ENCODE measurements at places on chromosomes 16 and 17.

GRCh38 chr16:87790292-87791100, 24.7 kb upstream of the KLHDC4 start:
- no peak for DNase-seq

GRCh38 chr16:4958510-4959438, 644 bp downstream of the SEC14L5 start:
- DNase-seq, result no peak

GRCh38 chr17:49787884-49788477, 500 bp upstream of the KAT7 start:
- peak; percentile 20 for DNase-seq

DNA sequence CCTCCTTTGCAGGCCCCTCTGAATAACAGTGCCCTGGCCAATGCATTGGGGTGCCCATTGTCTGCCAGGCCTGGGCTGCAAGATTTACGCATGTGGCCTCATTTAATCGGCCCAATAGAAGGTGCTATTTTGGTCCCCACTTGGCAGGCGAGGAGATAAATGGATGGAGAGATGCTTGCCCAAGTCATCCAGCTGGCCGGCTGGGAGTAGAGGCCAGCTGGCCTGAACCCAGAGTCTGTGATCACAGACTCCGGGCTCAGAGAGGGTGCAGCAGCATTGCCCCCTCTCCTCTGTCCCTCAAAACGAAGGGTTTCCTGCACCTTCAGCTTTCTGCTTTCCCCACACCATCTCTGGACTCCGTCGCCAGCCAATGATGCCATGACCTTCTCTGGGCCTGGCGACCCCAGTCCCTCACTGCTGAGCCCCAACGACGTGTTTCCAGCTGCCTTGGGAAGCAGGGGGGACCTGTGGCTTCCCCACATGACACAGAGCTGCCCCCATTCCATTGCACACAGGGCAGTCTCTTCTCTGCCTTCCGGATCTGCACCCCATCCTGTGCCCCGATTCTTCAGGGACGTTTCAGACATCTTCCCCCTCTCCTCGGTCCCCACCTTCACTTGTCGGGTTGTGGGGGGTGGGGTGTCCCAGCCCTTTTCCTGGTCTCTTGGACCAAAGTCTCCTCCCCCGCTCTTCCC, 3.5 kb upstream of the ADGRG1 start:
- DNase-seq, result no peak

GRCh38 chr16:67158637-67159600, 790 bp downstream of the TRADD start:
- peak; percentile 85 for DNase-seq

DNA sequence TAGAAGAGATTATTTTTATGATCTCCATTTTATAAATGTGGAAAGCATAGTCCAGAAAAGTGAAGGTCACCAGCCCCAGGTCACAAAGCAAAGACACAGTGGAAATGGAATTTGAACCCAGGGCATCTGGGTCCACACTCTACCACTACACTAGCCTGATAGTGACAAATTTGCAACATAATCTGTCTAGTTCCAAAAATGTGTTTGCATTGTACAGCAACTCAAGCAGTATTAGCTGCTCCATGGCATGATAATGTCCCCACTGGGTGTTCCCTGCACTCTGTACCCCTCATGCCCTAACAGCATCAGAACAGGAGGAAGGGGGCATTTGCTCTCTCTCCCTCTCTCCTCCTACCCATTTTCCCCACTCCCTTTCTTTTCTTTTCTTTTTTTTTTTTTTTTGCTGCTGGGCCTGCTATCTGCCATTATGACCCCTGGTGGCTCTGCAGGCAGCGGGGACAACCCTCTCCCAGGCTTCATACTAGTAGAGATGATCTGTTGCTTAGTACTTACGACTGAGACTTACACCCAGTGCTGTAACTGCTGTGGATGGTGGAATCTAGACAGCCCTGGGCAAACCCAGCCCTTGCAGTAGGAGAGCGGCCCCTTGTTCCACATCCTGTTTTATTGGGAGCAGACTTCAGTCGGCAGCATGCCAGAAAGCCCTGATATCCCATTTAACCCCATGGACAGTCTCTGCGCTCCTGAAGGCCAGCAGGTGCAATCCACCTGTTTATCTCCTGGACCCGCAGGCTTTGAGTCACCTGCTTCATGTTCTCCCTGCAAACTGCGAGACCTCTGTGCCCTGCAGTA, 306.3 kb downstream of the SOX9 start:
- DNase-seq, result no peak

All from stimulated activated naive B cell treated with anti-CD40 and anti-IgM and Interleukin-4, amounts not matched to agents 10 μg/mL and 1 μg/mL and 100 μg/mL, for 72 hours (primary cell).